Pulmonary artery endothelial cell (primary cell): ENCODE measurements at places on chromosomes 3 and 15. TPM values are rescaled to one million over a fixed set of nuclear protein-coding genes. Genes with fewer than 3 reads are reported as not detected.

GATA2 gene
- 11.1 and 16.2 TPM in 2 replicates for total RNA-seq

TMC3 gene
- not detected in 2 replicates for total RNA-seq

SLC9C1 gene
- total RNA-seq = under 0.01 and 0.11 TPM in 2 replicates

CHL1 gene
- total RNA-seq = not detected in 2 replicates

CYP11A1 gene
- not detected in 2 replicates for total RNA-seq

FOXL2 gene
- total RNA-seq = 0.07 TPM in 2 replicates
